ENCODE measurements at places on chromosomes 7 and 10.

DNA sequence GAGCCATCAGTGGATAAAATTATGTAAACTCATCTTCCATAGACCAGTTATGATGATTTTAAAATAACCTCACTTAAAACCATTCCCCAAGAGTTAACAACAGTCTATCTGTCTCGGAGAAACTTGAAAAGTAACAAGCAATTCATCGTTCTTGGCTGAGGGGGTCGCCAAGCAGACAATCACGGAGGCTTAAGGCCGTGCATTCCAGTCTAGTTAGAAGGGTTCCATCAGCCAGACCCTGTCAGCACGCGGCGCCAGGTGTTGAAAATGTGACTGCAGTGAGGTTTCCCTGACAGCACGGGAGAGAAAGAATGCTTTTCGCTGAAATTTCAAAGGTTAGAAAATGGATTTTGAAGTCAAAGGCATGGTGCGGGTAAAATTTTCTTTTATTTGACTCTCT lies 1025.0 kb upstream of the CELF2 start:
- DNase-seq: no peak

- no peak for DNase-seq
Observed at GRCh38 chr10:24390746-24391145, 181.8 kb downstream of the KIAA1217 start.

GRCh38 chr10:59108296-59108870 lies 68.1 kb upstream of the PHYHIPL start:
- no peak for DNase-seq

DNA sequence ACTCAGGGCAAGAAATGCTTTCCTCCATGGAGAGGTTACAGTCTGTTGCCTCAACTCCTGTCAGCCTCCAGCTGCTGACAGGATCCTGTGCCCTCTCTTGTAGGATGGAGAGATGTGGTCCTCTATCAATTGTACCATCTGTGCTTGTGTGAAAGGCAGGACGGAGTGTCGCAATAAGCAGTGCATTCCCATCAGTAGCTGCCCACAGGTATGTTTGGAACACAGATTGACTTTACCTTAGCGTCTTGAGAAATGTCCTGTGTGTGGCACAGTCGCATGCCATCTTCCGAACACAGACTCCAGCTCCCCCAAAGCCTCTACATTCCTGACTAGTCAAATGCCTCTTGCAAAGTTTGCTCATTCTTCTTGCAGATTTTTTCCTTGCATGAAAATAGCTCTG lies 152.6 kb downstream of the BMPER start:
- no peak for DNase-seq

- no peak for DNase-seq
Observed at GRCh38 chr10:29636178-29636577, 1.4 kb upstream of the SVIL start.

DNA sequence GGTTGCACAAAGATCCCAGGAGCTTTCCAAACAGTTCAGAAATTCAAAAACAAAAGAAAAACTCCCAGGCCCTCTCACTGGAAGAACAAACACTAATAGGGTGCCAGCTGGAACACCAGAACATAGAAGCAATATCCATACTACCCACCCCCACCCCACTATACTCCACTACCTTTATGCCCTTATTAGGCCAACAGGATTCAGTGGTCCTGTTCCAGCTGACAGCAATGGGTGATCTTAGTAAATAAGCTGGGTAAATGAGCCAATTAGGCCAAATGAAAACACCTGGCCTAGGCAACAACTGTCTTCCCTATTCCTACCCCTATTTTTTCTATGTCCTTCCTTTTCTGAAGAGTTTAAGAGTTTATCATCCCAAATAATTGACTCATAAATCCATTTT lies 11.7 kb downstream of the NOC3L start:
- DNase-seq: no peak

GRCh38 chr7:51444936-51445335 lies 128.3 kb upstream of the COBL start:
- no peak for DNase-seq

DNA sequence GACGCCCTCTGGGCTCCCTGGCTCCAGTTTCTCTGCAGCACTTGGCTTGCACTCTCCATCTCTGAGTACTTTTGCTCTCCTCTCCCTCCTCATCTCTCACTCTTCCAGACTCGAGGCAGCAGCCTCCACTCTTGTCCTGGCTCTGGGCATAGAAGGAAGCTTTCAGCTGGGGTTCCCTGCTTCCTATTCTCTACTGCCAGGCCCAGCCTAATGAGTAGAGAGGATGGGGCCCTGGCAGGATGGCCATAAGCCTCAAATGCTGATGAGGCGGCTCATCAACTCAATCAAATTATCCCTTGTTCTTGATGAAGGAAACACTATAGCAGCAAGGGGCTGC lies 55.8 kb downstream of the NEURL1 start:
- DNase-seq: no peak

GRCh38 chr7:21718391-21718790 lies 175.6 kb downstream of the DNAH11 start:
- DNase-seq: no peak

GRCh38 chr10:116237260-116237659 lies 35.7 kb downstream of the GFRA1 start:
- DNase-seq: peak; percentile 17

DNA sequence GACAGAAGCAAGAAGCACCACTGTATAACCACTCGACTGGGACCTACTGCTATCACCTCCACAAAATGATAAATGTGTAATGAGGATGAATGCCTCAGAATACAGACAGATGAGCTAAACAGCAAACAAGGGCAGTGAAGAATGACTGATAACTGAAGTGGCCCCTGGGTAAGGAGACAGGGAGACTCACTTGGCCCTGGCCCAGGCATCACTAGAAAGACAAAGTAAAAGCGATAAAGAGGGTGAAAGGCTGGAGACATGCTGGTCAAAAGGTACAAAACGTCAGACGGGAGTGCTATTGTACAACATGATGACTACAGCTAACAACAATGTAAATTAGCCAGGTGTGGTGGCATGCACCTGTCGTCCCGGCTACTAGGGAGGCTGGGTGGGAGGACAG lies 27.8 kb upstream of the APBB1IP start:
- no peak for DNase-seq

GRCh38 chr10:4013651-4014121 lies 228.7 kb upstream of the KLF6 start:
- DNase-seq: peak; percentile 27

DNA sequence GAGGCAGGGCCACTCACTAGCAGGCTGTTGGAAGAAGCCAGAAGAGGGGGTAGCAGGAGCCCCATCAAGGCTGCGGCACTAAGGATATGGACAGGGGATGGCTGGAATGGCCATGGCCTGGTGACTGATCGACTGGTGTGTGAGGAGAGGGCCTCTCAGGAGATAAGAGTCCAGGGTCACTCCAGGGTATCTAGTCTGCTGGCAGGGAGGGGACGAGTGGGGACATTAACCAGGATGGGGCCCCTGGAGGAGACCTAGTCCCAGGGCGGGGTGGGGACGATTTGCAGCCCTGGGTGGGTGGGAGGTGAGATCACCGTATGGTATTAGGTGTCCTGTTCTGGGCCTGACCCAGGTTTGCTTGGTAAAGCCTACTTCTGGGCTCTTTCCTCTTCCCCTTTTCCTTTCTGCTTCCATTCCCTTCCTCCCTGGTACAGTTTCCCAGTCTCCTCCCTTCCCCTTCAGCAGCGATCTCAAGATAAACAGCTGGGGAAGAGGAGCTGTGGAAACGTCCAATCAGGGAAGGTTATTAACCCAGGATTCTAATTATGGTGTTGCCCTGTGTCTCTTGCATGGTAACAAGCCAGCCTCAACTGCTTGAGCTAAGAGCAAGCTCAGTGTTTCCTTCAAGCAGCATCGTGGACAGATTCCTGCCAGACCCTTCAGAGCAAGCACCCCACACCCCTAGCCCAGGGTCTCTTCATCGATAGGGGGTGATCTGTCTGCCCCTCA lies 233.2 kb downstream of the RPS24 start:
- DNase-seq: no peak

DNA sequence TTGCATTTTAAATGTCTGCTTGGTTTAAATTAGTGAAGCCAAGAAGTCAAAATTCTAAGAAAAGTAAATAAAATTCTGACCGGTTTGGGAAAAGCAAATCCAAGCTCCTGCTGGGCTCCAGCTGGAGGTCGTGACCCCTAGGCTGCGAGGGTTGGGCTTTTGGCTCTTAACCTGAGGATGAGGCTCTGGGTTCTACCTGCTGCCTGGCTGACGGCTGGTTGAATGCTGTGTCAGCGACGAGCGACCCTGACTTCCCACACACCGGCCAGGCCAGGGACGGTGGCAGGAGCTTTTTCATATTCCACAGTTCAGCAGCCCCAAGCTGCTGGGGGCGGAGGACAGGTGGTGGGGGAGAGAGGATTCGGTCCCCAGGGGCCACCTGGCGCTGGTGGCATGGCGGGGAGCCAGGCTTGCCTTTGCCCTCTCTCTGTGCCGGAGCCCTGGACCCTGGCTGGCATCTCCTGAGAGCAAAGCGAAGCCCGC lies 843 bp upstream of the PLPP4 start:
- no peak for DNase-seq

- no peak for DNase-seq
Observed at GRCh38 chr10:18351421-18351820, 211.2 kb downstream of the CACNB2 start.

DNA sequence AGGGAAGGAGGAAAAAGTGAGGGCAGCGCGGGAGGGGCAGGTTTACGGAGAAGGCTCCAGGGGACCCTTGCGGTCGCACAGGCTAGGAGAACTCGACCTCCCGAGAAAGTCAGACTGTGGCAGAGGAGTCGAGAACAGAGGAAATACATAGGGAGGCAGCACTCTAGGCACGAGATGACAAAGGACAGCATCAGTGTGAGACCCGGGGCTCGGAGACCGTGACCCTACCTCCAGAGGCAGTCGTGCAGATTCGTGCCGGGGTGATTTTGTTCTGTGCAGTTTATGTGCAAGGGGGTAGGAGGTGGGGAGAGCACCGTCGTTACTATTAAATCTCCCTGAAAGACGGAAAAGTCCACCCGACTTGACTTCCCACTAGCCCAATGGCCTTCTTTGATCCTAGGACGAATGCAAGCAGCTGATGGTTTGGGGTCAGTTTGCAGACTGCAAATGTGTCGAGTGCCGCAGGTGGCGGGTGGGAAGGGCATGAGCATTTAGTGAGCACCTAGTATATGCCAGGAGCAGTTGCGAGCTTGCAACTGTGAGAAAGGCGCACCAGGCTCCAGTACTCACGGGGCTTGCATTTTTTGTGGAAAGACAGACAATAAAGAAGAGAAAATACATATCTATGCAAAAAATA lies 674 bp upstream of the OSBPL3 start:
- DNase-seq: peak; percentile 71

DNA sequence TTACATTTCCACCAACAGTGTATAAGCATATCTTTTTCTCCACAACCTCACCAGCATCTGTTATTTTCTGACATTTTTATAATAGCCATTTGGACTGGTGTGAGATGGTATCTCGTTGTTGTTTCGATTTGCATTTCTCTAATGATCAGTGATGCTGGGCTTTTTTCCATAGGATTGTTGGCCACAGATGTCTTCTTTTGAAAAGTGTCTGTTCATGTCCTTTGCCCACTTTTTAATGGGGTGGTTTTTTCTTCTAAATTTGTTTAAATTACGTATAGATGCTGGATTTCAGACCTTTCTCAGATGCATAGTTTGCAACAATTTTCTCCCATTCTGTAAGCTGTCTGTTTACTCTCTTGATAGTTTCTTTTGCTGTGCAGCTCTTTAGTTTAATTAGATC lies 28.9 kb downstream of the XRCC2 start:
- DNase-seq: no peak

DNA sequence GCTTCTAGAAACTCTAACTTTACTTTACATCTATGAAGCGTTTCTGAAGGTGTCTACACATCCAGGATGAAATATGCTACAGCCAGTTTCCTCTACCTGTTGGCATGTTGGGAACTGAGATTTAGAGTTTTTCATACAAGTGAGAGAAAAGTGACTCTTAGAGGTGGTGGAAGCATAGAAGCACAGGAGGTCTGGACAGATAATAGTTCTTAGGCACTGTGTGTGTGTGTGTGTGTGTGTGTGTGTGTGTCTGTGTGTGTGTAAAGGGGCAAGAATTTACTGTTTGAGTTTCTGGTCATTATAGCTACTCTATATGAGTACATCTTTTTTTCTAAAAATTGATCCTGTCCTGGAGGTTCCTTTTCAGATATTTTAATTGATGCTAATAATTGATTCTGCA lies 110.7 kb upstream of the MTPN start:
- no peak for DNase-seq

DNA sequence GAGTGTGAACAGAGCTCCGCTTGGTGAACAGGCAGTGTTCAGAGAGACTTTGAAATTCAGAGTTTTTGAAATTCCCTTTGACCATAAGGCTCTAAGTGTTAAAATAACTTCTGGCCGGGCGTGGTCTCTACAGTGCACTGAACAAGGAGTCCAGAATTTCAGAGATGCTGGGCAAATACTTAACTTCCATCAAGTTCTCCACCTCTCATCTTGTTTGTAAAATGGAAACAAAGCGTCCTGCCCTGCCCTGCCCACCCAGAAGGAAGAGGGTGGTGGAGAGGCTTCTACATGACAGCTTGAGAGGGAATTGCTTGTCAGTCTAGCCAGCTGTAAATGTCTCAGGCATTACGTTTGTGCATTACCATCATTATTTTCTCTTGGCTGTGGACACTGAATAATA lies 102.6 kb downstream of the RGS10 start:
- no peak for DNase-seq

DNA sequence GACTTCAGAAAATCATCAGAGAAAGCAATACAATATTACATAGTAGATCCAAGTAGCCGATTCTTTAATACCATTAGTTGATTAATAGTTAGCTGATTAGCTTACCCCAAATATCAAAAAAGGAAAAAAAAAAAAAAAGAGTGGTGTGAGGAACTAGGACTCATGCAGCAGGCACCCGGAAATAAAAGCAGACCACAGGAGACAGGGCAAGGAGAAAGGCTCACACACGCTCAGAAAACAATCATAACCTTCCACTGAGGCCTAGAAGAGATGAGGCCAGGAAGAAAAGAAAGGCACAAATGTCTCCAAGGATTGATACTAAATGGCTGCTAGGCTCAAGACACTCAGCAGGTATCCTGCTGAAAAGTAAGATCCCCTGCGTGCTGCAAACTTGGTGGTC lies 25.9 kb downstream of the TRDMT1 start:
- DNase-seq: no peak

DNA sequence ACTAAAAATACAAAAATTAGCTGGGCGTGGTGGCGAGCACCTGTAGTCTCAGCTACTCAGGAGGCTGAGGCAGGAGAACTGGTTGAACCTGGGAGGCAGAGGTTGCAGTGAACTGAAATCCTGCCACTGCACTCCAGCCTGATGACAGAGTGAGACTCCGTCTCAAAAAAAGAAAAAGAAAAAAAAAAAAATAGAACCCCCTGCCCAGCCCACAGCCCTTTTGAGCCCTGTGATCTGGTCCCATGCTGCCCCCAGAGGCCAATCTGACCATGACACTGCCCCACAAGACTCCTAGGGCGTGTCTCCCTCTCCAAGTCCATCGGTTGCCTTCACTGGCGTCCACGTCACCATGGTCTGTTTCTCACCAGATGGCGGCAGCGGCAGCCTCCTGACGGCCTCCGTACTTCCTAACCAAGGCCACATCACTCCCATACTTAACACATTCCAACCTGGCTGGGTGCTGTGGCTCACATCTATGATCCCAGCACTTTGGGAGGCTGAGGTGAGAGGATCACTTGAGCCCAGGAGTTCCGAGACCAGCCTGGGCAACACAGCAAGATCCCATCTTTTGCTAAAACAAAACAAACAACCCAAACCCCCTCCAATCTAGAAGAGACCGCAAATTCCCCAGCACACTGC lies 18.0 kb downstream of the STX1A start:
- DNase-seq: no peak

All from NCI-H1092 (cell line).